Activated CD4-positive, alpha-beta T cell treated with anti-CD3 and anti-CD28 coated beads for 4 hours (primary cell): ENCODE measurements at places on chromosomes 2 and 18.
A peak's percentile ranks its signal among the peaks of the same experiment; 100 is the strongest.

DNA sequence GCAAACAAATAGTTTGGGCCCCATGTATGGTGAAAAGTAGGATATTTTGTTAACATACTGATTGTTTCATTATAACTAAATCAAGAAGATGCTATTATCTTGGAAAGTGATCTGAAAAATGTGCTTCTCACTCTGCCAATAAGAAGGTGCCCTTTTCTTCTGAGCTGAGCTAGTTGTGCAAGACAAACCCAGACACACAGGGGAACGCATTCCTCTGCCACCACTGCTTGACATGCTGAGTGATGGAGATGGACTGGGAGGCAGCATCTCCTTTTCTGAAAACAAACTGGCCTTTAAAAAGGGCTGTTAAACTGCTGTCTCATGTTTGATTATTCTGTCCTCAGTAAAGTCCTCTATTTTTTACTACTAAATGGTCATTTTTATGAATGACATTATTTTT is 1989.9 kb upstream of the CELF4 start:
- DNase-seq, result no peak

- no peak for DNase-seq
These were observed 1.1 kb upstream of the SPAST start for GRCh38 chr2:32061973-32062861.

GRCh38 chr2:24824966-24825882 is 32.0 kb downstream of the CENPO start:
- peak; percentile 16 for DNase-seq

DNA sequence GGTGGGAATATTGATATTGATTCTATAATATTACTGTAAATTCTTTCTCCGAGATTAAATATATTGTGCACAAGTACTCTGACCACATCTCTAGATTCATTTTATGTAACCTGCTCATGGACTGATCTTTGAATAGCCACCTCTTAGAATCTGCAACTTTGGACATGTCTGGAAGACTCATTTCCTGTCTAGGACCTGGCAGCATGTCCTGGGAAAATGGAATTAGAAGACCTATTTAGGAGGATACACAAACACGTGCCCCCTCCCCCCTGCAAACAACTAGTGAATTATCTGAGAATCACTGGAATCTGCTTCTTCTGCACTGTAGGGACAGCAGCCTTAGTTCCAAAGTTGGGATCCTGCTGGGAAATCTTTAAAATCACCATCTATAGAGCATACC is 94.1 kb downstream of the UBE2E3 start:
- DNase-seq, result no peak

- no peak for DNase-seq
These were observed 50.7 kb downstream of the LIPG start for GRCh38 chr18:49612515-49613033.

GRCh38 chr2:166188084-166188483 is 60.3 kb upstream of the SCN1A start:
- DNase-seq, result no peak

DNA sequence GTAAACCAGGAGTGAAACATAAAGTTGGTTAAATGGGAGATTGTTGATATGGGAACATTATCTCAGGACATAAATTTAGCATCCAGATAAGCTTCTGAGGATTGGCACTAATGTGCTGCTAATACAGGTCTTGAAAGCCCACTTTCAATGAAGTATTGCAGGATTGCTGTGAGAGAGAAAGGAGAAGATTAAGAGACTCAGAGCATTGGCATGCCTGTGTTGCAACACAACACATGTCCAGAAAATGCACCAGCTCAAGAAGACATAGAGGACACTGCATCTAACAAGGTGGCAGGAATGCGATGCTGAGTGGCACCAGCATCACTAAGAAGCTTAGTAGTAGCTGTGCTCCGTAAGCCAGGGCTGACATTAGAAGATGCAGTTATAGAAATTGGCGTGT is 728.9 kb downstream of the SUCLG1 start:
- DNase-seq, result no peak

- DNase-seq, result no peak
These were observed 39.0 kb upstream of the AAK1 start for GRCh38 chr2:69682525-69682924.

DNA sequence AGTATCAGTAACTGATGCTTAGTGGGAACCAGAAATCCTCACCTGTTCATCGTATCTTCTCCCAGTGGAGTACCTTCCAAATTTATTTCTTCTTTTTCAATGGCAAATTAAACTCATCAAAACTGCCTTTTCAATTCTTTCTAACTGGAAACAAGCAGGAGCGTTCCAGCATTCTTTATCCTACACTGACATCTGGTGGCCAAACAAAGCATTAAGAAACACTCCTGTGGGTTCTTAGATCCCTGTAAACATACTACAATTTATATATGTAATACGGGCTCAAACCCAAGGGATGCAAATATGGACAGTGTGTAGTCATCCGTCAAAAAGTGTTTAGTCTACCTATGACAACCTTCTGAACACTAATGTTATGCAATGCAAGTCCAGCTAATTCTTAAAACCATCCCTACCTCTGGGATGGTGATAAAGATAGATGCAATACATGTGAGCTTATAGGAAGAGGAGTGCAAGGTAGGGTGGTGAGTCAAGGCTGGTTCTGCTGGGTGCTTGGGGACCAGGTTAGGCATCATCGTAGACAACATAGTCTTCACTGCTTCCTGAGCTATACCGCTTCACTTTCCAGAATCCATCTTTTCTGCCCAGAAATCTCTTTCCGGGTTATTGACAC is 375.0 kb downstream of the CTNNA2 start:
- peak; percentile 3 for DNase-seq

DNA sequence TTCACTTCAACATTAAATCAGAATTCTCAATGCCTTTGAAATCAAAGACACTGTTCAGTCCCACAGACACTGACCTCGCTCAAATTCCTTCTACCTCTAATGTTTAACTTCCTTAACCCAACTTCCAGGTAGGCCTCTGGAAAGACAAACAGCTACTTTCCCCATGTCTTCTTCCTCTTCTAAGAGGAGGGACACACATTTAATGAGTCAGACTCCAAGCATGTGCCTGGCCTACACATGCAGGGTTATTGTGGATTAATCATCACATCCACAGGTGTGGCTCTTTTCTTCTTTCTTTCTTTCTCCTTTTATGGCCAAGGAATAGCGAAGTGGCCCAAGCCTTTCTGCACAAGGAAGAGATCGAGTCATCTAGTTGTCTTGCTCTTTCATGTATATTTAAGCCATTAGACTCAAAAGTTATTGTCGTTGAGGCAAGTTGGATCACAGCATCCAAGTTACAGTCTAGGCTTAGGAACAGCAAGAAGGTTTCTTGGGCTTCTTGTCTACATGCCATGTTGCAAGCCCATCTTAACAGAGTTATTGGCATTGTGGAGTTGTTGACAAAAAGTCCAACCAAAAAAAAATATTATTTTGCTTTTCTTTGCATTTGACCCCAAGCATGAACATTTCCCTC is 387.8 kb downstream of the IRS1 start:
- DNase-seq, result no peak

- DNase-seq, result no peak
These were observed 1.6 kb downstream of the TMEM198 start for GRCh38 chr2:219545295-219545942.
